ENCODE measurements at places on chromosomes 1 and 21. TPM values are rescaled to one million over a fixed set of nuclear protein-coding genes. Genes with fewer than 3 reads are reported as not detected.
A peak's percentile ranks its signal among the peaks of the same experiment; 100 is the strongest.

CR1 gene
- 0.40 TPM for polyA plus RNA-seq

TYW3 gene
- 11.6 TPM for polyA plus RNA-seq

VASH2 gene
- 0.27 TPM for polyA plus RNA-seq

RIMS3 gene
- 1.1 TPM for polyA plus RNA-seq

PGBD5 gene
- polyA plus RNA-seq = 0.74 TPM

TMEM269 gene
- 0.03 TPM for polyA plus RNA-seq

GJA9 gene
- not detected for polyA plus RNA-seq

- DNase-seq = no peak
Observed at GRCh38 chr1:234870020-234870981, 258.3 kb downstream of the TOMM20 start.

GRCh38 chr1:214074477-214074876, 86.7 kb downstream of the PROX1 start:
- DNase-seq = no peak

DNA sequence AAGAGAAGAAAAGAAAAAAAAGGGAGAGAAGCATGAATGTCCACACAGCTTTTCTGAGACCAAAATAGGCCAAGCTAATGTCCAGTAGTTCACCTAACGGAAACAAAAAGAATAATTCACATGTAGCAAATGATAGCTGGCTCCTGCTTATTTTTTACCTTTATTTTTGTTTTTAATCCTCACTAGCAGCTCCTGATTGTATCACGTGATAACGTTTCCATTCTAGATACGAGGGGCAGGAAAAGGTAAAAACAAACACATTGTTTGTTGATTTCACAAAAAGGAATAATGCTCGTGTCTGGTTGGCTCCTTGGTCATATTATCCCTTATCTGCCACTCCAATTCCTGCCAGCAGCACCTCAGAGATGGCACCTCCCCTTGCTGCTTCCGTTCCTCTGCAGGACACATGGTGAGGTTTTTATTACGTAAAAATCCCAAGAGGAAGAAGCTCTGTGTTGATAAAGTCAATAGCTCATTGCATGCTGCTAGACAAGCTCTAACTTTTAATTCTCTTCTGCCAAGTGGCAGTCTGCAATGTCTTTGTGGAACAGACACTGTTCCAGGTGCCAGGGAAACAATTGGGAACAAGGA, 201.7 kb downstream of the CRB1 start:
- no peak for DNase-seq

- peak; percentile 89 for DNase-seq
Observed at GRCh38 chr1:224211206-224211962, 28.3 kb downstream of the DEGS1 start.

GRCh38 chr1:180641662-180642061, 9.8 kb downstream of the XPR1 start:
- no peak for DNase-seq

GRCh38 chr1:23184212-23184934, 15.7 kb upstream of the LUZP1 start:
- DNase-seq = peak; percentile 68

DNA sequence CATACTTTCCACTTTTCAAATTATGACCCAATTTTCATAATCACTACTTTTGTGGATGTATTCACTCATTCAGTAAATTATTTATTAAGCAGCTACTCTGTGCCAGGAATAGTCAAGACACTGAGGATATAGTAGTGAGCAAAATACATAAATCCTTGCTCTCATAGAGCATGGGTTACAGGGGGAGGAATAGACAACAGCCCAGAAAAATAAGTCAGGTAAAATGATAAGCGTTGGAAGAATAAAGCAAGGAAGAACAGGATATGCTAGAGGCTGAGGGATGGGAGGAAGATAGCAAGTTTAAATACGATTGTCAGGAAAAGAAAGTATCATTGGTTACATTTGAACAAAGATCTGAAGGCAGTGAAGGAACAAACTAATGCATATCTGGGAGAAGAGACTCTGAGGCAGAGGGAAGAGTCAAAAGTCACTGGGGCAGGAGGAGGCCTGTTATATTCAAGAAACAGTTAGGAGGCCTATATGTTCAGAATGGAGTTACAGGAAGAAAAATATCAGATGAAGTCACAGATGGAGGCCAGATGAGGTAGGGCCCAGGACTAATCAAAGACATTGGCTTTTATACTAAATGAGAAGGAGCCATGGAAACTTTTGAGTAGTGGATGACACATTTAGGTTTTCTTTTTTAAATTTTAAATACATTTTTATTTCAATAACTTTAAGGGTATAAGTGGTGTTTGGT, 42.9 kb downstream of the SEC22B start:
- DNase-seq = no peak

DNA sequence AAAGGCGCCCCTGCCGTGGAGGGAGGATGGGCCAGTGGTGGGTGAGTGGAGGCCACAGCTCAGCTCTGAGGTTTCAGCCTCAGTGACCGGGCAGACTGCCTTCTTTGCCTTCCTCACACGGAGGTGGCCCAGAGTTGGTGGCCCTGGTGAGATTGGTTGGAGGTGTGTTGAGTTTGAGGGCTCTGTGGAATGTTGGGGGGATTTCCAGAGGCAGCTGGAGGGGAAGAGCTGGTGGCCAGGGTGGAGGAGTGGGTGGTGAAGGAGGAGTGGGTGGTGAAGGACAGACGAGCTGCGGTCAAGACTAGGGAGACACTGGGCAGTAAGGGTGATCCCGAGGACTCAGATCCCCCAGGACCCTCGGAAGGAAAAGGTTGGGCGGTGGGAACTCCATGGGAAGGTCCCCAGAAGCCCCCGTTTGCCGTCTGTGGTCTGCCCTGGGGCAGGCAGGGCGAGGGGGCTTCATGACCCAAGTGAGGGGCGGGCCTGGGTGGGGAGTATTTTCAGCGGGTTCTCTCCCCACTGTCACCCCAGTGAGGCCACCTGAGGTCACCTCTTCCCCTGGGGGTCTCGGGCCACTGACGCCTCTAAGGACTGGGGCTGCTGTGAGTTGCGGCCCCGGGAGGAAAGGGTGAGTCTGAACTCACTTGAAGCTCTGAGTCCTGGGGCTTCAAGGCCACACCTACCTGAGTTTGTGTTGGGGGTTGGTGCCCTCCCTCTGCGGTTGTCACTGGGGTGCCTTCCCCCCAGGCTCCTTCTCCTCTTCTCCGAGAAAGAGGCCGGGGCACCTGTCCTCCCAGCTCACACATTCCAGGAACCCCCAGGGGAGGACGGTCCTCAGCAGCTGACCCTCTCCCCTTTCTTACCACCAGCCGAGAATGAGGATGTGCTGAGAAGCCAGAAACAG, 22.7 kb upstream of the PIK3CD start:
- no peak for DNase-seq

DNA sequence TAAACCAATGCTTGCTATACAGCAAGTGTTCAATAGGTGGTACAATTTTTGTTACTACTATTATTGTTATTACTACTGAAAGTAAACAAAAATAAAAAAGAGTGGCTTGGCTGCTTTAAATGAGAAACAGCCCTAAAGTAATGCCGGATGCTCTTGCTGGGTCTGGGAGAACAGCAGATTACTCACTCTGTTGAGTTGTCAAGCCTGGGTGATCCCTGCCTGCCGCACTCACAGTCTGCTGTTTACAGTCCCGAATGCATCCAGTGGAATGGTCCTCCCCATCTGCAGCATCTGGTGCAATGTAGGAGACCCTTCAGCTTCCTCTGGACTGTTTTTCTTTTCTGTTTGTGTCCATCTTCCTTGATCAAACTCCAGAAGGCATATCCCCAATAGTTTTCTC, 102.7 kb upstream of the IVNS1ABP start:
- DNase-seq = no peak

DNA sequence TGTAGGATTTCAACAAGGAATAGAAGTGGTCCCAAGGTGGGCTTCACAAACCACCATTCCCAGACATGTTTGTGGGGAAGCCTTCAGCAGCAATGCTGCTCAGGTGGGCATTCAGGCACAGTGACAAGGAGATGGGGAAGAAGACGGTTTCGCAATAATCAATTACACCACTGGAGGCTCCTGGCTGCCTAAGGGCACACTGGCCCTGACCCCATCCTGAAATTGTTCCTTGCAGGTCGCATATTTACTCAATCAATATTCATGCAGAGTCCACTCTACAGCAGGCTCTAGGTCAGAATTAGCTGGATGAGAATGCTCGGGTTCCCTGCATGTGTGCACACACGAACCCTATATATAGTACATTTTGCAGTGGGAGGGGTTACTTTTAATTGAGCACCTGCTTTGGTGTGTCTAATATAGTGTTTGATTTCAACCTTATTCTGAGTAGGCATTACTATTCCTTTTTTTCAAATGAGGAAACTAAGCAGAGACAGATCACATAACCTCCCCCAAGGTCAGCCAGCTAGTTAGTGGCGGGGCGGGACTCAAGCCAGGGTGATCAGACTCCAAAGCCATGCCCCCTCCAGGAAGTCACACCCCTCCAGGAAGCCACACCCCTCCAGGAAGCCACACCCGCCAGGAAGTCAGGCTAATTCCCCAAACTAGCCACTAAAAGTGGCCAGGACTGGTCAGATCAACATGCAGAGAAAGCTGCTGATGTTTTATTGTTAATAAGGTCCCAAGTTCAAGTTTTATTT, 106.5 kb downstream of the HLCS start:
- DNase-seq = peak; percentile 81

DNA sequence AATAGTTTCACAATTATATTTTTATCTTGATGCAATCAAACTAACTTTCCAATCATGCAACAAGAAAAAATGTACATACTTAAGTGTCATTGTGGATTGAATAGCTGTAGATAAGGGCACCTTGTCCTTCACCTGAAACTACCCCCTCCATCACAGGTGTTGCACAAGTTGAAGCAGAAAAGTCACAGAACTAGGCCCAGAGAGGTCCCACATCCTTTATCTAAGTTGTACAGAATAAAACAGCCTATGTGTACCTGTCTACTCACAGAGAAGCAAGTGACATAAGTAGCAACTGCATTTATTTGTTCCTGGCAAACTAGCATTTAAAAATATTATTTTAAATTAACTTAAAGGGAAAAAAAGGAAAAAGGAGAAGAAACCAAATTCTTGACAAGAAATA, 256.8 kb downstream of the FAF1 start:
- DNase-seq = no peak

DNA sequence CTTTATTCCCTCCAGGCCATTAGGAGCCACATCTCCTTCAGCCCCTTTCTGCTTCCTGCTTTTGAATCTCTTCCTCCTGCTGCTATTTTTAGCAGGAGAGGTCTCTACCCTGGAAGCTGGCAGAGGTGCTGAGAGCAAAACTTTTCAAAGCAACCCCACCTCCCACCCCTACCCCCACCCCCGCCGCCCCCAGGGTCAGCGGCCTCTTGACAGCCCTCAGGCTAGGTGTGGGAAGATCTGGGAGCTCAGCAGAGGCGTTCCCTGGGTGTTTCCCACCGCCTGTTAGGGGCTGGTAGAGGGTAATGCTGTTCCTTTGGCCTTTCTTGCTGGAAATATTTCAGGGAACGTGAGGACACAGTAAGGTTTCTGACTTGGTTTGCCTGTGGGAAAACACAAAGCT, 112.5 kb upstream of the CACHD1 start:
- DNase-seq = no peak

DNA sequence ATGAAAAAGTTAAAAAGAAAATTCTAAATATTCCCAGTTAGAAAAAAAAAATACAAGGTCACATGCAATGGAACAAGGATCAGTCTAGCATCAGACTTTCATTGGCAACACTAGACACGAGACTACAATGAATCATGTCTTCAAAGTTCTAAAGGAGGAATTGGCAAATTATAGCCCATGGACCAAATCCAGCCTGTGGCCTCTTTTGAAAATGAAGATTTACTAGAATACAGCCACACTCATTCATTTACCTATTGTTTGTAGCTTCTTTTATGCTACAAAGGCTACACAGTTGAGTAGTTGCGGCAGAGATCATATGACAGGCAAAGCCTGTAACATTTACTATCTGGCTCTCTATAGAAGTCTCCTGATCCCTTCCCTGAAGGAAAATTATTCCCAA, 71.4 kb downstream of the MRPL39 start:
- DNase-seq = no peak

- DNase-seq = no peak
Observed at GRCh38 chr1:228216371-228217320, 8.8 kb downstream of the OBSCN start.

DNA sequence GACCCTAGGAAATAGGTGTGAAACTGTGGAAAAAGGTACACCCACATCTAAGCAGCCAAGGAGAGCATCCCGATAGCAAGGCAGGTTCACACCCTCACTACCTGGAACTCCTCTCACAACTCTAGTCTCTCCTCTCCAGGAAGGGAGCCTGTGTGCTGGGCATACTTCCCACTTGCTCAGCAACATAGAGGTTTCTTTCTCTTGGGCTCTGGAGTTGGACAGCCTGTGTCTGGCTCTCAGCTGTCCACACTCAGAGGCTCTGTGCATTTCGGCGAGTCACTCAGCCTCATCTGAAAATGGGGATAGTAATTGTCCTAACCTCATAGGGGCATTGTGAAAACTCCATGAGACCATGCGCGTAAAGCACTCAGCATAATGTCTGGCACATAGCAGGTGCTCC, 29.6 kb upstream of the VWA5B1 start:
- DNase-seq = no peak

- peak; percentile 6 for DNase-seq
Observed at GRCh38 chr21:25626757-25627156, 12.3 kb upstream of the JAM2 start.

DNA sequence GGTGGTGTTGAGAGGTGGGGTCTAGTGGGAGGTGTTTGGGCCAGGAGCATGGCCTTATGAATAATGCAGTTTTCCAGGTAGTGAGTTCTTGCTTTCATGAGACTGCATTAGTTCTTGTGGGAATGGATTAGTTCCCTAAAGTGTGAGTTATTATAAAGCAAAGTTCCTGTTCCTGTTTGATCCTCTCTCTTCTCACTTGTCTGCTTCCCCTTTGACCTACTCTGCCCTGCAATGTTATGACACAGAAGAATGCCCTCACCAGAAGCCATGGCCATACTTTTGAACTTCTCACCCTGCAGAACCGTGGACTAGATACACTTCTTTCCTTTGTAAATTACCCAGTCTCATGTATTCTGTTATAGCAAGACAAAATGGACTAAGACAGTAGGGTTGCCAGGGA, 53.6 kb downstream of the MAP3K7CL start:
- no peak for DNase-seq

DNA sequence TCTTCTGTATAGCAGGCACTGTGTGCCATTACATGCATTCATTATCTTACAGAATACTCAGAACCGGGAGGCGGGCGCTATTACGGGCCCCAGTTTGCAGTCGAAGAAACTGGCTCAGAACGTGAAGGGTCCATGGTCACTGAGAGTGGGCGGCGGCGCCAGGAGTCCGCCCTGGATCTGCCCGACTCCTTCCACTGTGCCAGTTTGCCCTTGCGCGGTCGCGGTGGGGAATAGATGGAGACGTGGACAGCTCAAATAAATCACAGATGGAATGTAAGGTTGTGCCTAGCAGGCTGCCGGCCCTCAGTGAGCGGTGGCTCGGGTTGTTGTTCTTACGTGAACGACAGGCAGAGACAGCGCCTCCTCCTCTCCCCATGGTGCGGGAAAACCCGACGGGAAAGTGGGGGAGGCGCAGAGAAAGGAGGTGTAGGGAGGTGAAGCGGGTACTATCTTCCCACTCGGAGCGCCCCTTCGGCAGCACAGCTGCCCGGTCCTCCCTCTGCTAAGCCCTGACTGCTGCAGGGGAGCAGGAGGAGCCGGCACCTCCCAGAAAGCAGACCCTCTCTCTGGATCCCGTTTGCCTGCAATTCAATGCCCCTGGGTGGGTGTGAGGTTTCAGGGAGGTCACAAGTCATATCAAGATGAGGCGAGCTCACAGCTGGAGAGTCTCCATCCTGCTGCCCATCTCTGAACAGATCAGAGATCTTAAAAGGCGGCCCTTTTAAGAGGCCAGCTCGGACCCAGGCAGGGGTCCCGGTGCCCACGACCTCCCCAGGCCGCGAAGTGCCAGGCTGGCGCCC, 1.1 kb downstream of the COL9A2 start:
- DNase-seq = peak; percentile 57

All from small intestine (tissue), 16 donors.